ENCODE measurements at places on chromosomes 7 and 10.

DNA sequence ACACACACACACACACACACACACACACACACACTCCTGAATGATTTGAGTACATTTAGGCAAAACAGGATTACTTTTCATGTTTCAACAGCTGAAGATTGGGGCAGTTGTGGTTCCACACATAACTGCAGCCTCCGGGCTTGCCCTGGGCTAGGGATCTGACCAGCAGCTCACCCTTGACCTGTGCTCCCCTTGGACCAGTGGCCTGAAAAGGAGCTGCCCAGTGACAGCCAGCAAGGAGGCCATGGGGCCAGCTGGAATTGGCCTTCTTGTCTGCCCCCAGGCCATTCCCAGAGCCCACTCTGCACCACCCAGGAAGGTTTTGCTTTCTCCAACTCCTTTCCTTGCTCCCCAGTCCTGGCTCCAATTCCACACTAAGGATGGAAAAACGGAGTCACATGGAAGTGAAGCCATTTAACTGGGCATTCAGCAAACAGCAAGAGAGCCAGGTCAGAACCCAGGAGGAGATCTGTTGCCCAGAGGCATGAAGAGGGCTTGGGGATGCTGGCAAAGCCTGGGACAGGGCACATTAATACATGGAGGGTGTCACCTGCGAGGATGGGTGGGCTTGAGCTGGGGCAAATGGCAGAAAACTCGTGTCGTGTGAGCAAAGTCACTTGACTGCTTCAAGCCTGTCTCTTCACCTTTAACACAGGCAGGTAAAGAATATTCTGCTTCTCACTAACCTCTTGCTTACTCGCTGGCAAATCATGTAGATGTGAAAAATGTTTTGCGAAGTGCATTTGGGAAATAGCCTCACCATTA, 61.5 kb upstream of the GDF10 start:
- no peak for DNase-seq

DNA sequence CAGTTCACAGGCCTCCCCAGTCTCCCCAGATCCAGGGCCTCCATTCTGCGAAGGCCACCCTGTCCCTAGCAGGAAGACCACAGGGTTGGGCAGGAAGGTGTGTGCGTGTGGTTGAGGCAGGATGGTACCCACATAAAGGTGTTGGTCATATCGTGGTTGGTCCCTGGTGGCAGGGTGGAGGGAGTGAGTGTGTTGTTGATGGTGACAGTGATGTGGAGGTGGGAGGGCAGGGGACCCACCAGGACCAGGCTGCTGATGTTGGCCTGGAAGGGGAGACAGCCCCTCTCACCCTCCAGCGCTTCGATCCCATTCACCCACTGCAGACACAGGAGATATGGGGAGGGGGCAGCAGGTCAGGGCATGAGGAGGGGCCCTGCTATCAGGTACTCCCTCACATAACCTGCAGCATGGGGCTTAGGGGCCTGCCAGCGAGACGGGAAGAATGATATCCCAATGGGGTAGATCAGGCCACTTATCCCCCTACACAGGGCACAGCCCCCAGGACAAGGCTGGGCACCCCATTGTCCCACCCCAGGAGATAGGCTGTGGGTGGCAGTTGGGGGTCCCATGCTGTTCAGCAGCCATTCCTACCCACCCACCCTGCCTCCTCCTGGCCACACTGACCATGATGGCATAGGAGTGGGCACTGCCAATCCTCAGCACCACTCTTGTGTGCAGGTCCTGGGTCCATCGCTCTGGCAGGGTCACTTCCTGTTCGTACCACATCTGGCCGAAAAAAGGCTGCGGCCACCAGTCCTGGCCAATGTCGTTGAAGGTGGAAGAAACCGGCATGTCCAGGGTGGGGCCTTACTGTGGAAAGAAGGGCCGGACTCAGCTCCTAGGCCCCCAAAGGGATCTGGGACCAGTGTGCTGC, 69.0 kb upstream of the ZNF479 start:
- no peak for DNase-seq

DNA sequence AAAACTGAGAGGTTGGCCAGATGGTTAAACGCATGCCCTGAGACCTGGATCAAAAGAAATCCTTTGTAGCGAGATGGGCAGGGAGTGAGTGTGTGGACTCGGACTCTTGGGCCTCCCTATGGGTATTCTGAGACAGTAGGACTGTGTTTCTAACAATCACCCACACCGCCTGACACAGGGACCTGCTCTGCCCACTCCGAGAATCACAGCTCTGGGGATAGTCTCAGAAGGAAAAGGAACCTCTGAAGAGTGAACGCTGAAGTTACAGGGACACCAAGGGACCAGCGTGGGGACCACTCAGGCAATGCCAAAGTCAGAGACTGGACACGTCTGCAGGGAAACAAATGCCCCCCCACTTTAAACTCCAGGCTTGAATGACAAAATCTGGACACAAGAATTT, 242.1 kb upstream of the TCERG1L start:
- DNase-seq = no peak

DNA sequence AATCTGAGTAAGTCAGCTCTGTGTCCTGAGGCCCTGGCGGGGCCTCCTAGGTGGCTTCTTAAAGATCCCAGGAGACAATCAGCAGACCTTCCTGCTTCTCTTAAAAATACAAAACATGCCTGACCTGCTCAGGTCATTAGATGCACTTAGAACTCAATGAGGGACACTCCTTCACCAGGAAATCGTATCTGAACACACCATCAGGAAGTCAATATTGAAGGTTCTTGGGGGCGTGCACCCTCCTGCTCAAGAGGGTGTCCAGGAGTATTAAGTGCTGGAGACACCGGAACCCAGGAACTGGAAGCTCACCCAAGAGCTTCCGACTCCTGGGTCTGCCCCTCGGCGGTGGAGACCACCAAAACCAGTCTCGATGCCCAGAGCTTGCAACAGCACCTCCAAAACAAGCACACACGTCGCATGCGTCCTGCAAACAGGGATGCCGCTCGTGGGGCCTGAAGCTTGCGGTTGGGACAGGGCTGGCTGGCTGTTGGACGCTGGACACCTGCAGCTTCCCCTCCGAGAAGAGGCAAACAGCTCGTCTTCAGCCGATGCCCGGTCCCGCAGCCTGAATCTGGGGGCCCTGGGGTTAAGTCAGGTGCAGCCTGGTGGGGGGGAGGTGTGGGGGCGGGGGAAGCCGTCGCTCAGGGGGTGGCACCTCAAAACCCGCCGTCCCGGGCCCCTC, 803 bp downstream of the RAPGEF5 start:
- no peak for DNase-seq

- no peak for DNase-seq
Measured at GRCh38 chr7:129143724-129144094, 798 bp upstream of the TSPAN33 start.

DNA sequence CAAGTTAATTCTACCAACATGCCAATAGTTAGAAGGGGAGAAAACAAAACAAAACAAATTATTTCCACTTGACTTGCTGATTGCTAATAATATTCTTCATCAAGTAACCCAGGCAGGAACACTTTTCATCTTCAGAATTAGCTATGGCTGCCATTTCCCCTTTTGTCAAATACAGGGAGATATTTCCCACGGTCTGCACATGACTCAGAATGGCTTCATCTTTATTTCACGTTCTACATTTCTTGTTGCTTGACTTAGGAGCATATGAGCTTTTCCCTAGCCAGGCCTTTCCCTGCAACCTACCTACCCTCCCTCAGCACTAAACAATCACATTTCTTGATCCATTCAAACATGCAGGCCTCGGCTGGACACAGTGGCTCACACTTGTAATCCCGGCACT, 6.5 kb downstream of the CPVL start:
- DNase-seq = no peak

GRCh38 chr7:4115442-4115841, 566.7 kb upstream of the FOXK1 start:
- DNase-seq = no peak

DNA sequence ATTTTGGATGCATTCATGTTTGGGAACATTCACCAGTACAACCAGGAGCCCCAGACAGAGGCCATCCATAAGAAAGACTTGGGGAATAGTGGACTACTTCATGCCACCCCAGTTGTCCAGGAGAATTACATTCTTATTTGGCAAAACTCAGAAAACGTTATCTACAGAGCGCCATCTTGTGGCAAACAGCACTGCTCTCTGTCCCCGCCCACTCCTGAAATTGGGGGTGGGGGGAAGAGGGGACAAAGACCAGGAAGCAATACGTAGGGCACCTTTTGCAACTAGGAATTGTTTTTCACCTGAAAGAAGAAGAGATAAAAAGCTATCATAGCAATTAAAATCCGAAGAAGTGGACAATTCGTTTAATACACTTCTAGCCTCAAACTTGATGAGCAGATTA, 134.6 kb upstream of the MGMT start:
- no peak for DNase-seq

DNA sequence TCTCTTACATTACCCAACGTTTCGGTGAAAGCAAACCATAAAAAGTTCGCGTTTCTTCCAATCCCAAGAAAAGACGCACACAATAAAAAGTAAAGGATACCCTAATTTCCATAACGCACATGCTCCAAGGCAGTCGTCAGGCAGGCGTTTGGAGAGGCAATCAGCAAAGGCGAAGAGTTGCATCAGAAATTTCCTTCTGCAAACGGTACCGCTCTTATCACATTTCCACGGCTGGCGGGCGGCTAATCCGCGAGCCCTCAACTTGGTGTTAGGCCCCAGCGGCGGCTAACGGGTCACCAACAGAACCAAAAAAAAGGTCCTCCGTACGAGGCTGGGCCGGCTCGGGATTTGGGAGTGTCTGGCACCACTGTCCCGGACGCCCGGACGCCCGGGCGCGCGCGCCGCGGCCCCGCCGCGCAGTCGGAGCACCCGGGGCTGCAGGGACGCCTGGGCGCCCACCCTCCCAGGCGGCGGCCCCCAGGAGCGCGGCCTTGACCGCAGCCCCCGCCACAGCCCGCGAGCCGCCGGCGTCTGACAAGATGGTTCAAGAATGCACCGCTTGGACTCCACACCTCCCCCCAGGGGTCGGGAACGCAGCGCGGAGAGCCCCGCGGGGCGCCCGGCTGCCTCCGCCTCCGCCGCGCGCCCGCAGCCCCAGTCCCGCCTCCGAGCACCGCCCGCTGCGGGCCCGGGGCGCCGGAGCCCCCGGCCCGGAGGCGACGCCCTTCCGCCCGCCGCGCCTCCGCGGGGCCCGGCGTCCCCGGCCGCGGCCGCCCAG, 9.8 kb upstream of the GRB10 start:
- peak; percentile 36 for DNase-seq

DNA sequence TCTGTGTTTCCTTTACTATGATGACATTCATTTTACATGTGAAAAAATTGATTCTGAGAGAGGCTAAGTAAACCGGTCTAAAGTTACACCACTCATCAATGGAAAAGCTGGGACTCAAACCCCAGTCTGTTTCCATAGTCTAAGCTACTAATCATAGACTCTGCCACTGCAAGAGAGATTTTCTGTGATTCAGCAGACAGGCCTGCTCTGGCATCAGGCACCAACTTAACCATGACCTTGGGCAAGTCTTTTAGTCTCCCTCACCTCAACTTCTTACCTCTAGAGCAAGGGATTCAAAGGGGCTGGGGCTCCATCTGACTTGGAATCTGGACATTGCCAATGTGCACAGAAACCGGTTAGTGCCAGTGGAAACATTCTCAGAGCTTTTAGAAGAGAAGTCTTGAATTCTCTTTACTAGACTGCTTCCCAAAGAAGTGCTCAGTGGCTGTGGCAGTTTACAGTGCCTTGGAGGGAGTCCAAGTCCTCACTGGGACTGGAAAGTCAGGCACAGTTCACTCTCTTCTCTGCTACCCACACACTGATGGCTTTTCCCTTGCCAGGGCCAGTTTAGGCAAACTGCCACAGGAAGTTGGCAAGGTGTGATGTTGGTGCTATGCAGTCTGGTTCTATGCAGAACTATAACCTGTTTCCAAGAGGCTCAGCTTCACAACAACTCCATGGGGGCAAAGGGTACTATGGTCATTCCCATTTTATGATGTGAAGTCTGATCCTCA, 4.5 kb upstream of the BLNK start:
- DNase-seq = no peak

- no peak for DNase-seq
Measured at GRCh38 chr7:132300599-132301277, 275.5 kb downstream of the PLXNA4 start.

DNA sequence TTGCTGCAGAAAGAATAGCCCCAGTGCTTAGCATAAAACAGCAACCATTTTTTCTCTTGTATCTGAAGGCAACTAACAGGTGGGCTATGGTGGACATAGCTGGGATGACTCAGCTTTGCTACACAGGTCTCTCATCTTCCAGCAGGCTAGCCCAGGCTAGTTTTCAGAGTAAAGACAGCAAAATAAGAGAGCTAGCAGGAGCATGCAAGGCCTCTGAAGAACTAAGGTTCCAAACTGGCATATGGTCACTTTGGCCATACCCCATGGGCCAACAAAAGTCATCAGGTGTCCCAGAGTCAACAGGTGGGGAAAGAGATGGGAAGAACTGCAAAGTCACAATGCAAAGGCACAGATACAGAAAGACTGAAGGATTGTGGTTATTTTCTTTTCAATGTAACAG, 571.6 kb upstream of the MGMT start:
- no peak for DNase-seq

DNA sequence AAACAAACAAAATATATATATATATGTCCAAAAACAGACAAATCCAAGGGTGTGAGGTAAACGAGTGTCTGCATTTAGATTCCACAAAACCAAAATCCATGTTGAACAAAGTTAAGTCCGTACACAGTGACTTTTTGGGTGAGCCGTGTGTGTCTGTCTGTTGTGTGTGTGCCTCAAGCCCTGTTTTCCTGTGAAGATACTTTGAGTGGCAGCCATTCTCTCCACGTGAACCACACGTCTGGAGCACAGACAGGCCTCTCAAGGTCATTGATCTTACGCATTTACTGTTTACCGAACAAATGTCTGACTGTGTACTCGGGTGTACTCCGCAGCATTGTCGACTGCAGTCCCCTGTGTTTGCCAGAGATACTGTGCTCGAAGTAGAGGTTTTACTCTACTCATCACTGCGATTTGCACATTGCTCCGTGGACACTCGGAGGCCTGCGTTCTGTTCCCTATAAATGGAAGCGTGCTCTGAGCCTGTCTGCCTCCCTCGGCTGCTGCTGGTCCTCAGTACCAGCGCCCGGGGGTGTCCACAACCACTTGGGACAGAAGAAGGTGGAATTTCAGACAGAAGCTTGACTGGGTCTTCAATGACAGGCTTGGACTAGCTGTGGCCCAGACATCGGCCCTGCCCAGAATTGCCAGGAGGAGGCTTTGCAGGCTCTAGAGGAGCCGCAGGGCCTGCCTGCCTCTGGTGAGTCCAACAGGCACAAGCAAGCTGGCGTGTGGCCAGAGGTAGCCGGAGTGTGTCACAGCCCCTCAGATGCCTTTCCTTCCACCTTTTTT, 22.1 kb downstream of the CYP17A1 start:
- no peak for DNase-seq

- DNase-seq = no peak
Measured at GRCh38 chr7:103341466-103341865, 3.1 kb downstream of the DNAJC2 start.

All from kidney glomerular epithelial cell (primary cell).